ENCODE measurements at places on chromosomes 1 and 21.

- DNase-seq, result no peak
These were observed 45.4 kb downstream of the RCSD1 start for GRCh38 chr1:167675440-167675839.

DNA sequence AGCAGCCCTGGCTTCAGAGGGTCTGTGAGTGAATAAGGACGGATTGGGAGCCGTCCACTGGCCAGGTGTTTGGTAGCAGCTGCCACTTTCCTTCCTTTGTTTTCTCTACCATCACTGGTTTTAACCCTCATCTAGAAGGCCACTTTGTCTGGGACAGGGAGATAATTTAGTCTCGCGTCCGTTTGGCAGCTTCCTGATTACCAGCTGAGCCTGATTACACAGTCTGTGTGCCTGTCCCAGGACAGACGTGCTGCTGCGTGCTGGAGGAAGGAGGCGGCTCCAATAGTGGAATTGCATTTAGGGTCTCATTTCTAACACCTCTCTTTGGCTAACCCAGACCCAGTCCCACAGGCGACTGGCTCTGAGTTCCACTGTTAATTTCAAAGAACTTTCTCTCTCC is 24.6 kb upstream of the CASQ2 start:
- no peak for DNase-seq

- DNase-seq, result no peak
These were observed 28.4 kb upstream of the CD2 start for GRCh38 chr1:116725798-116726197.

DNA sequence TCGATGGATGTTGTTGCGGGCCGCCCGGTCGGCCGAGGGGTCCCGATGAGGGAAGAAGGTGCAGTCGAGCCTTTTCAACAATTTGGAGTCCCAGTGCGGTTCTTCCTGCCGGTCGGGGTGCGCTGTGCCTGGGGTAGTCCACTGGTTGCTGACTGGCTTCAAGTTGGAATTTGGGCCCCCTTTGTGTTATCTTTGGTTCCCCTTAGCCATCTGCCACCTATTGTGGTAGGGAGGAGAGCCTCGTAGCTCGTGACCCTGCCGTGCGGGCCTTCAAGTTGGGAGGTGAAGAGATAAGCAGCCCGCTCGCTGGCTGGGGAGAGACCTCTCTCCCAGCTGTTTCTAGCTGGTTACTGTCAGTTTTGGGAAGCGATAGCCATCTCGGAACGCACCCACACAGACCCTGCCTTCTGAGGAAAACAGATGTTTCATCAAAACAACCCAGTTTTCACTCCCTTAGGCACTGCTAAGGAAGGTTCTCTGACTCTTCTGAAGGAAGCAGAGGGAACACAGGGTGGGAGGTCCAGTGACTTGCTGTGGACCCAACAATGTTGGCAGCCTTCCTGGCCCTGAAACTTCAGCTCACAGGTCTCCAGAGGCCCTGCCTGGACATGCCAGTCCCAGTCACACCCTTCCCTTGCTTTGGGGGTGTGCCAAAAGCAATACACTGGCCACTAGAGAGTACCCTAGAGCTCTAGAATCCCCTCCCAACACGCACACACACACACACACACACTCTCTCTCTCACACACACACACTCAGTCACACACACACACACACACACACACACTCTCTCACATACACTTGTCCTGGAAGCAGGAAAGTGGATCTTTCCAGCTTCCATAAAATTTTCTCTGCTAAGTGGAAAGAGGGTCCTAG is 1.0 kb downstream of the BTG2 start:
- peak; percentile 67 for DNase-seq

GRCh38 chr1:61337981-61338848 is 255.9 kb downstream of the NFIA start:
- peak; percentile 40 for DNase-seq

- no peak for DNase-seq
These were observed 4.0 kb upstream of the LHX8 start for GRCh38 chr1:75129983-75130789.

DNA sequence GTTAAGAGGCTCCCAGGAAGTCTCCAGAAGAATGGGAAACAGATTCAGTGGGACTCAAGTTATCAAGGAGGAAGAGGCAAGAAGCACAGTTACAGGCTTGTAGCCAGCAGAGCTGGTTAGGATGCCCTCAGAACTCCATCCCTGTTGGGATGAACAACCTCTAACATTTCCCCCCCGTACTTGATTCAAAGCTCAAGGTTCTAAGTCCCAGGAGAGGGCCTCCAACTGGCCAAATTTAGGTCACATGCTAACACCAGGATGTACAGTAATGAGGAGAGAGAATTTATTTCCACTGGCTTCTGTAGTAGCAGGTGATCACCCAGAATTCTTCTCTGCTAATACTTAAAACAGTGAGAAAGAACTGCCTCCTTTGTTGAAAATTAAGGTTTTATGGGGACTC is 22.3 kb upstream of the HSPA13 start:
- DNase-seq, result no peak

- no peak for DNase-seq
These were observed at the start of gene PDPN for GRCh38 chr1:13583595-13583965. TSS of gene PDPN (plus strand) at chr1:13583832. CDS start at chr1:13584034, 202 bp downstream.

DNA sequence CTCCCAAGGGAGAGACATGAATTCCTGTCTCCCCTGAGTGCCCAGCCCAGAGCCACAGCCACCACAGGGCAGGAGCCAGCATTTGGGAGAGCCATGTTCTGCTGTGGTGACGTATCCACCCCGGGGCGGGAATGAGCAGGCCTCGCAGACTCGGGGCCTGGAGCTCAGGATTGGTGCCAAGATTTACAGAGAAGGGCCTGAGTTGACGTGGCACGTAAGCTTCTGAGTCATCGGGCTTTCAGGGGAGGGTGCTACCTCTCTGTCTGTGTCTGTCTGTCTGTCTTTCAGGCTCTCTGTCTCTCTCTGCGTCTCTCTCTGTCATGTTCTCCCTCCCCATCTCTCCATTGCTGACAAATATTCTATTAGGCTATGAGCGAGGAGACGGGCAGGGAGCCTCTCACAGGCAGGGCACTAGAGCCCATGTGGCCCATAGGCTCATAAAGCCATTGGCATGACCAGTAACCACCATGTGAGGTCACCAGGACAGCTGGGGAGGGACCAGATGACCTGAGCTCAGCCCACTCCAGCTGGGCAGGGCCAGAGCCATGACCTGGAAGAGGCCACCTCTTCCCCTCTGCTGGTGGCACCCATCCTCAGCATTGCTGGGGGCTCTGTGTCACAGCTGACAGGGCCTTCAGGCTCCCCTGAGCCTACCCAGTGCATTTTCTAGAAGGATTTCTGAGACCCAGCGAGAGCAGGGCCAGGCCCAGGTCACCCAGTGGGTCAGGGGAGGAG is 300.0 kb upstream of the VAMP3 start:
- no peak for DNase-seq

GRCh38 chr1:163250382-163250974 is 47.8 kb upstream of the RGS5 start:
- DNase-seq, result no peak

- DNase-seq, result no peak
These were observed 941 bp upstream of the IFI16 start for GRCh38 chr1:159008744-159009188.

DNA sequence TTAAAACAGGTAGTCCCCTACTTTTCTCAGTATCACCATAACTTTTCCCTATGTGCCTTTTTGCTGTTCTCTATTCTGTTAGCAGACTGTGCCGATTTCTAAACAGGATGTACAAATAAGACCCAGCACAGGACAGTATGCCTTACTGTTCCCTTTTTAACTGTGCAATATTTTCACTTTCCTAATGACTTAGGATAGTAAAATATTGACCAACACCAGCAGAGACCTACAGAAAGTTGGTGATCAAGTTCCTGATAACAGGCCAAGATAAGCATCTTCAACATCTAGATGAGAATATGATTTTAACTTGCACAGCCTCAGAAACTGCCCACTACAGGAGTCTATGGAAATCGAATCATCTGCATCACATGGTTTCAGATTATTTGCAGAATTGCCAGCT is 42.0 kb downstream of the ADSS2 start:
- no peak for DNase-seq

DNA sequence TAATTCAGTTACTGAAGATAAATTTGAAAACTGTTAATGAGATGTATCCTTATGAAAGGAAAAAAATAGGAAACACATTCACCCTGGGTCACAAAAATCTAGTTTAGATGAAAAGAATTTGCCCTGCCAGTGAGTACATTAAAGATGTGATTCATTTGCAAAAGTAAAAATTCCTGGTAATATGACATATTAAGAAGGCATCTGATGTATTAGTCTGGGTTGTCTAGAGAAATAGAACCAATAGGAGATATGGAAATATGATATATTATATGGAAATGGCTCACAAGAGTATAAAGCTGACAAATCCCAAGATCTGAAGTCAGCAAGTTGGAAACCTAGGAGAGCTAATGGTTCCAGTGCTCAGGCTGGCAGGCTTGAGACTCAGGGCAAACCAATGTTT is 153.8 kb downstream of the MRPL39 start:
- DNase-seq, result no peak

DNA sequence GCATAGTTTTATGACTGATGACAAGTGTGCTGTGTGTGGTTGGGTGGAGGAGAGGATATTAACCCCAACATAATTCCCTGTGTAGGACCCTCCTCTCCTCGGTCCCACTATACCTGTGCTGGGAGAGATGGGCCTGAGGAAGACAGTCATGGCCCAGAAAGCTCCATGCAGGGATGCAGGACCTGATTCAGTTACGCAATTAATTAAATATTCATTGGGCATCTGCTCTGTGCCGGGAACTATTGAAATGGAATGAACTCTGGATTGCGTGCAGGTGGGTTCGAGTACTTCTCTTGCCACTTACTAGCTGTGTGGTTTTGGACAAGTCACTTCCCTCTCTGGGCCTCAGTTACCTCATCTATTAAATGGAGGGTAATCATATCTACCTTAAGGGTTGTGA is 74.6 kb downstream of the CD247 start:
- DNase-seq, result no peak

DNA sequence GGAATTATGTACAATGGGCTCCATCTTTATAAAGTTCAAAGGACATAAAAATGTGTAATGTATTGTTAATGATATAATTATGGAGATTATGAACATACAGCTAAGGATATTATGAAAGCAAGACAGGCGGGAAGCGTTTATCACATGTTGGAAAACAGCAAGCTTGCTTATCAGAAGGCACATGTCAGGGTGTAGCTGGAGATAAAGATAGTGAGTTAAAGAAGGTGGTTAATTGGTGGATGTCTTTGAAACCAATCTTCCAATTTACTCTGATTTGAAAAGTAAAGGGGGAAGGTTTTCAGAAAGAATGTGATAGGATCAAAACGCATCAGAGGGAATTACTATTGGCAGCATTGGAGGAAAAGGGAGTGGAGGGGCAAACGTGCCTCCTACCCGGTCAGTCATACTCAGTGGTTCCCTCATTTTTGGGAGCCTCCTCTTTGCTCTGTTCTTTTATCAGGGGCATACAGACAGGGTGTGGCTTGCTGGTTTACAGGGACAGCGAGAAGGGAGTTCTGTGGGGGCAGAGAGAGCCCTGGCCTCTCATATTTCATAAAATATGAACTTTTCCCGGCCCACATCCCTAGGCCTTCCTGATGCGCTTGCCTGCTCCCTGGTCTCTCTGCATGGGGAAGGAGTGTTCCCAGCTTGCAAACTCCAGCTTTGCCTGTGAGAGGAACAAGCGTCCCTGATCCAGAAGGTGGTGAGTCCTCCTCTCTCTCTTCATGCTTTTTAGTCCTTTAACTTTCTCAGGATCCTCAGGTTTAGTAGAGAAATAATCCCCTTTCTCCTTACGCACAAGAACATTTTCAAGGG is 8.0 kb upstream of the SVBP start:
- DNase-seq, result no peak

DNA sequence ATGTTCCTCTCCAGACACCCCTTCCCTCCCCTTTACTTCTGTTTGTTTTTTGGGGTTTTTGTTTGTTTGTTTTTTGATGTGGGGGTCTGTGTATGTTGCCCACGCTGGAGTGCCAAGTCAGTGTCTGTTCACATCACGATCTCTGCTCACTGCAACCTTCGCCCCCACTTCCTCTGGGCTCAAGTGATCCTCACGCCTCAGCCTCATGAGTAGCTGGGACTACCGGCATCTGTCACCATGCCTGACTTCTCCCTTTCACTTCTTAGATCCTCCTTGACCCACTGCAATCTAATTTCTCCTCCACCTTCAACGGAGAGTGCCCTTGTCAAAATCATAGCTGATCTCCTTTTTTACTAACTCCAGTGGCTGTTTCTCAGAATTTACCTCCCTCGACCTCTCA is 100.7 kb upstream of the KIF26B start:
- no peak for DNase-seq

GRCh38 chr1:13964768-13965167 is 264.8 kb downstream of the PRDM2 start:
- no peak for DNase-seq

DNA sequence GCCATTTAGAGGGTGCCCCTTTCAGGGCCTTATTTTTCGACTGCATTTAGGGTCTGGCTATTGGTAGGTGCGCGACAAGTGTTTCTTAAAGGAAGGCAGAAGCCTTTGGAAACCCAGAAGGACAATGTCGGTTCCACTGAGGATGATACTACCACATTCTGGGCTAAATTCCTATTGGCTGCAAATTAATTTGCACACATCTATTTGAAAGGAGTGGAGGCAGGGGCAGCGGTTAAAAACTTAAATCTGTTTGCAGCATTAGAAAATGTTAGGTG is 1.1 kb downstream of the PATJ start:
- no peak for DNase-seq

DNA sequence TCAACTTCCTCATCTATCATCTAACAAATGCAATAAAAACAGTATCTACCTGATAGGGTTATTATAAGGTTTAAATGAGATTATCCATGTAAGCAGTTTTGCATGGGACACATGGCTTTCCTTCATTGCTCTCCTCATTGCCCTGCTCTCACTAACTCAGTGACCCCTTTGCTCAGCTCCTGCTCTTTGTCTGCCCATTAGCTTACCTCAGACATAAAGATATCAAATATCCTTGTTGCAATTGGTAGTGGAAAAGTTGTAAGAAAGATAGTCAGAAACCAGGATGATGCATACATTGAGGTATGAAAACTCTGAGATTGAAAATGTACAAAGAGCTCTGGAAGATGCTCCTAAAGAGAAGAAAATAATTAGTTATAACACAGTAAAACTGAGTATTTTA is 89.8 kb downstream of the EVI5 start:
- no peak for DNase-seq

- DNase-seq, result peak; percentile 28
These were observed 353.3 kb downstream of the PBX1 start for GRCh38 chr1:164912290-164912689.

GRCh38 chr1:47554901-47555300 is 117.1 kb downstream of the FOXD2 start:
- no peak for DNase-seq

DNA sequence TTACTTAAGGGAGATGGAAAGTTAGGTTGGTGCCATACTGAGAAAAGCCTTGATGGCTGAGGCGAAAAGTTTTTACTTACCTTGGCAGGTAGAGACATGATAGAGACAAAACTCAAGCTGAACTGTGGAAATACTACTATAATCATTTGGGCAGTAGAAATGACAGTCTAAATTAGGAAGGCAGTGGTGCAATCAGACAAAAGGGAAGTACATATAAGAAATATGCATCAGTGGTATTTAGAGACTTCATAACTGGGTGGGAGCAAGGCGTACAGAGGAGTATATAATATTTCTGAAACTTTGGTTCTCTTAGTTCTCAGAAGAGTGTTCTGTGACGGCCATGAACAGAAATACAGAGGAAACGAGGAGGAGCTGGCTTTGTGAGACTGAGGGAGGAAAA is 2.4 kb upstream of the CEP350 start:
- DNase-seq, result no peak

Measured in NCI-H1436 (cell line).